Frontal cortex (tissue), 4 donors: ENCODE measurements at places on chromosomes 4 and X.

- no peak for DNase-seq
These were observed 21.7 kb upstream of the CD38 start for GRCh38 chr4:15756361-15756861.

GRCh38 chrX:82748906-82749505, 759.1 kb upstream of the POU3F4 start:
- no peak for DNase-seq

- no peak for DNase-seq
These were observed 82.7 kb upstream of the DHRSX start for GRCh38 chrX:2583194-2584162.

DNA sequence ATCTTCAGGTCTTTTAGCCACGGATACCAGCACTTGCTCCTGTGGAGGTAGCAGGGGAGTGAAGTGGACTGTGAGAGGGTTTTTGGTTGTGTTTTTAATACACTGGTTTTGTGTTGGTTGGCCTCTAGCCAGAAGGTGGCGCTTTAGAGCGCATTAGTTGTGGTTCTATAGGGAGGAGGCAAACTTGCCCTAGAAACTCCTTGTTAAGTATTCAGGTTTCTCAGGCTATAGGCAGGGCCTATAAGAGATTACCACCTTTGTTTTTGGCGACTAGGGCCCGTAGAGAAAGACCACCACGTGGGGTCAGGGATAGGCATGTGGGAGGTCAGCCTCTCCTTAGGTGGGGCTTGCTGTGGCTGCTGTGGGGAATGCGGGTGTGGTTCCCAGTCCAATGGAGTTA, 221.6 kb upstream of the SPANXN4 start:
- DNase-seq, result no peak

DNA sequence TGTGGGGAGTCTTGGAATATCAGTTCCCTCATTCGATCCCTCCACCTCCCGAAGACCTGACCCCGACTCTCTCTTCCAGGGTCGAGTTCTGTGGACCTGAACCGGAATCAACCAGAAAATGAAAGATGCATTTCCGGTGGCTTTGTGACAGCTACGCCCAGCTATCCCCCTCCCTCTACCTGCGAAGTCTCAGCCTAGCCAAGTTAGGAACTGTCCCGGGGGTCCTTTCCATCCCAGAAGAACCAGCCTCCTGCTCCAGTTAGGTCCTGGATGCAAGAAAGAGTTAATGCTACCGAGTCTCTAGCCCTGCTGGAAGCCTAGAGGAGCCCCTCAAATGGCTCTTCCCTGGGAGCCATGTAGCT, 13.4 kb upstream of the ETDC start:
- DNase-seq, result no peak

- DNase-seq, result no peak
These were observed 184.7 kb upstream of the FRMPD4 start for GRCh38 chrX:11953615-11954014.

DNA sequence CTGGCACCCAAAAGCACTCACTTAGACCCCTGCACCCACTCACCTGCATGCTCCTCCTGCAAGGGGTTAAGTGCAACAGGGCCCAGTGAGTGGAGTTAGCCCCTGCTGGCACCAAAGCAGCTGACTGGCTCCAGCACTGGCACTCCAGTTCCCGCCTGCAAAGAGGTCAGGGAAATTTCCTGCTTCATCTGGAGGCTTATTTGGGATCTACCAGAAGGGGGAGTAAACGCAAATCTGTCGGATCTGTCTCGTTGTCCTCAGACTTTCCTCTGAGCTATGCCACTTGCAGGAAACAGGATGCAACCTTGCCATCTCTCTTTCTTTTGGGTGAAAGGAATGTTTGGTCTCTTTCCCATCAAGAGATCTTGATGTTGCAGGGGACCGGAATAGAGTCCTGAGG, 435.6 kb downstream of the PCDH10 start:
- DNase-seq, result no peak

DNA sequence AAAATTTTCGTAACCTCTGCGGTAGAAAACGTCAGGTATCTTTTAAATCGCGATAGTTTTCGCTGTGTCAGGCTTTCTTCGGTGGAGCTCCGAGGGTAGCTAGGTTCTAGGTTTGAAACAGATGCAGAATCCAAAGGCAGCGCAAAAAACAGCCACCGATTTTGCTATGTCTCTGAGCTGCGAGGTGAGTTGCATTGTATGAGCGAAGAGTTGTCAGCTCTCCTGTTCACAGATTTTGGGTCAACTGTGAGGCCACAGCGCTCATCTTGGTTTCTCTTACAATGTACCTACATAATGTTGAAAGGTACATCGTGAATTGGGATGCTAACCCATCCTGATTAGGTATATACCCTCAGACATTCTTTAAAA, 486 bp downstream of the CLCN3 start:
- no peak for DNase-seq

- DNase-seq, result no peak
These were observed 77.7 kb upstream of the FAM47C start for GRCh38 chrX:36930491-36930890.

- no peak for DNase-seq
These were observed 1.8 kb upstream of the HSD17B10 start for GRCh38 chrX:53435997-53436396.

DNA sequence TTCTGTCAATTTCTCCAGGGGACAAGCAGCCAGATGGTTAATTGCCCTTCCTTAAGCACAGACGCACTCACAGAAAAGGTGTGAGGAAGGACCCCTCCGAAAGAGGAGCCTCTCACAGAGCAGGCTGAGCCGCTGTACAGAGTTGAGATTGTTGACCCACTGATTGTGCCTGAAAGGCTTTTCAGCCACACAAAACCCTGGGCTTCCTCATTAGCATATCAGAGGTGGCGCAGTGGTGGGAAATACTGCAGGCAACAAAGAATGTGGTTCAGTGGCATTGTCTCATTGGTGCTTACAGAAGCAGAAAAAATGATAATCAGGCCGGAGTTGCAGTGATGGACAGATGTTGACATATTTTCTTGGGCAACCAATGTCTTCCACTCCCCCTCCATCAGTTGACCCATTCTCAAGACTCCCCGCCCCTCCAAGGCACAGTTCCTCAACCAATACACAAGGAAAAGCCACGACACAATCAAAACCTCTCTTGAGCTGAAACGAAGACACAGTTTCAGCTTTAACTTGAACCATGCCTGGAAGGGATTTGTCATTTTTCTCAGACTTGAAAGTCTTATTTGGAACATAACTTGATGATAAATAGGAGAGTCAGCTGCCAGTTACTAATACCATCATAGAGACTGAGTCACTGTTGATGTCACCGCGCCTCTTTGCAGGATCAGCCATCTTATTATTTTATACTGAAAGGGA, 53.1 kb downstream of the ATXN3L start:
- DNase-seq, result no peak

DNA sequence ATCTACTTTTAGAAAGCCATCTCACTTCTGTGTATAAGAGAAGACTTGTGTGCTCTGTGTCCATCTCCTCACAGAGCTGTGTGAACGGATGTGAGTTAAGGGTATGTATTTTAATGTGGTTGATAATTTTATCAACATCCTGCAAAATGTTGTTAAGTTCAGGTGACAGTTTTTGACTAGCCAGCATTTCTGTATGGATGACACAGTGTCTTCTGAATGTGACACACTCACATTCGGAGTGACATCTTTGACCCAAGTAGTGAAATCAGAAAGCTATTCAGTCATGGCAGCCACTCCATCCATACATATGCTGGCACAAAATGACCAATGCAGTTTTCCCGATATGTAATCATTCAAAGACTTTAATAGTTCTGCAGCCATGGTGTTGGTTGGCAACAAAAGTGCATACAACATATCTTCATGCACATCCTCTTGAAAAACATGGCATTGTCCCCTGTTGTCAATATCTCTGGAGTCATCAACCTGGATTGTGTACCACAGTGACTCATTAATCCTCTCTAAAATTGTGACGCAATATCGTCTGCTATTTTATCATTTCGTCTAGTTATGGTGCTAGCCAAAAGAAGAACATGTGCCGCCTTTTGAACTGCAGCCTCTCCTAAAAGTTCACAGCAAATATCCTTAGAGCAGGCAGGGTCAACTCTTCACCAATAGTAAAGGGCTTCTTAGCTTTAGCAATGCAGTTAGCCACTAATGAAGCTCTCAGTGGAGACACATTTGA, 6.8 kb upstream of the FGF2 start:
- DNase-seq, result no peak
